GM12878 (cell line): ENCODE measurements at places on chromosomes 6 and 20.

- no peak for DNase-seq
Measured at GRCh38 chr6:38604700-38605099, 35.0 kb downstream of the BTBD9 start.

GRCh38 chr6:3687847-3688246, 63.7 kb downstream of the PXDC1 start:
- DNase-seq = no peak

DNA sequence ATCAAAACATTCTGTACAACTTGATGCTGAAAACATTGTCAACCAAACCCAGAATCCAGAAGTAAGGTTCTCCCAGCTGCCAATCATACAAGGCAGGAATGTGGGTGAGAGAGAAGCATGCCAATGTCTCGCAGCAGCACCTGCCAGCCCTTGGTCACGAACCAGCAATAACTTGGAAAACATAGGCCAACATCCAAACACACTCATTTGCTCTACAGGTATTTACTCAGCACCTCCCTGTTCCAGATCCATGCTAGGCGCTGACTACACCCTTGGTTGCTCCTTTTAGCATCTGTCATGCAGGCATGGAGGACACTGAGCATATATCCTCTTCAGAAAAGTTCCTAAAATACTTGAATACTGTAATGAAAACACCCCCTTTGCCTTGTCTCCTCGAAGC, 63.6 kb downstream of the FAXC start:
- no peak for DNase-seq

GRCh38 chr6:63709148-63709547, 73.5 kb downstream of the PHF3 start:
- DNase-seq = no peak

- DNase-seq = no peak
Measured at GRCh38 chr6:170035044-170035443, 255.8 kb downstream of the DLL1 start.

DNA sequence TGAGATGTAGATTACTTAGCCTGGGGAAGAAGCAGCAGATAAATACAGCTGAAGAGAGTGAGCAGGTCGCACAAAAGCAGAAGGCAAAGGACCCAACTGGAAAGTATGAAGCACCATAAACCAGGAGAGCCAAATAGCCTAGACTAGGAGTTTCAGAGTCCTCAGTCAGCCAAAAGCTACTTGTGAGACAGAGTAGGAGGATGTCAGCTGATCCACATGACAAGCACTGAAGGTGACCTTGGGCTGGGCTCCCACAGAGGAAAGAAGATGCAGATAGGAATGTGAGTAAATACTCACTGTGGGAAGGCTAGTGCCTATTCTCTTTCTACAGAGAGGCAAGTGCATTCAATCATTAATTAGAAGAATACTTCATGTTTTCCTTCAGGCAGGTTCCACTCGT, 274.0 kb upstream of the POU3F2 start:
- DNase-seq = no peak

DNA sequence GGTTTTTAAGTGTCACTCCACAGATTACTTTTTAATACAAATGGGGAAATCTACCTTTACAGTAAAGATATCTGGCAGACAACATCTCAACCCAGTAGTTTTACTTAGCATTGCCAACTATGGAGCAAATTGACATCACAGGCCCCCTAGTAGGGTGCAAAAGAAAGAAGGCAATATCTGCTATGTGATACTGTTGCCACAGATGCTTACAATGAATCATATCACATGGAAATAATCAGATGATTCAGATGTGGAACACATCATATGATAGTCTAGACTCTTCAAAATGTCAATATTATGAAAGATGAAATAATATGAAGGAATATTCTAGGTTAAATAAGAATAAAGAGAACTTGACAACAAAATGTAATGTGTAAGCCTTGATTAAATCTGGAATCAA, 322.5 kb downstream of the BMP2 start:
- DNase-seq = no peak

DNA sequence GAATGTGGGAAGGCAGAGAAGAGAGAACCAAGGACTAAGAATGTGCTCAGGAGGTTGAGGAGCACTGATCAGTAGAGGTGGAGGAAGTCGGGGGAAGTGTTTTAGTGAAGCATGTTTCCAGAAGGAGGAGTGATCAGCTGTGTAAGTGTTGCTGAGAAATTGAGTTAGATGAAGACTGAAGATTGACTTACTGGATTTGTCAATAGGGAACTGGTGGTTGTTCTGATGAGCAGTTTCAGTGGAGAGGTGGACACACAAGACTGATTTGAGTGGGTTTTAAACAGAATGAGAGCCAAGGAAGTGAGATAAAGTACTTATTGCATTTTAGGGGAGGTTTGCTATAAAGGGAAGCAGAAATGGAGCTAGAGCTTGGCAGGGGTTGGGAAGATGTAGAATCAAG, 182.6 kb downstream of the CDKAL1 start:
- peak; percentile 54 for DNase-seq

DNA sequence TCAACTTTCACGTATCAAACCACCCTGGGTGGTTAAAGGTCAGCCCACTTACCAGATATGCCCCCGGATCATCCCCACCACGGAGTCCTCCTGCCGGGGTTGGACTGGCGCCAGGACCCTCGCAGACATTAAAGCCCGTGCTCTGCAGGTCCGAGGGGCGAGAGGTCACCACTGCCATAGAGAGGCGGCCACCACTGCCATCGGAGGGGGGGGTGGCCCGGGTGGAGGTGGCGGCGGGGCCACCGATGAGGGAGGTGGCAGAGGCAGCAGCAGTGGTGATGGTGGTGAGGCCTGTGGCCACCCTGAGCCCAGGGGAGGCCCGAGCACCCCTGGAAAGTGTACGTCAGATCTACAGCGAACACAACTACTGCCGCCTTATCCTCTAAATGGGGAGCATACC, 76.3 kb downstream of the ASXL1 start:
- DNase-seq = no peak

DNA sequence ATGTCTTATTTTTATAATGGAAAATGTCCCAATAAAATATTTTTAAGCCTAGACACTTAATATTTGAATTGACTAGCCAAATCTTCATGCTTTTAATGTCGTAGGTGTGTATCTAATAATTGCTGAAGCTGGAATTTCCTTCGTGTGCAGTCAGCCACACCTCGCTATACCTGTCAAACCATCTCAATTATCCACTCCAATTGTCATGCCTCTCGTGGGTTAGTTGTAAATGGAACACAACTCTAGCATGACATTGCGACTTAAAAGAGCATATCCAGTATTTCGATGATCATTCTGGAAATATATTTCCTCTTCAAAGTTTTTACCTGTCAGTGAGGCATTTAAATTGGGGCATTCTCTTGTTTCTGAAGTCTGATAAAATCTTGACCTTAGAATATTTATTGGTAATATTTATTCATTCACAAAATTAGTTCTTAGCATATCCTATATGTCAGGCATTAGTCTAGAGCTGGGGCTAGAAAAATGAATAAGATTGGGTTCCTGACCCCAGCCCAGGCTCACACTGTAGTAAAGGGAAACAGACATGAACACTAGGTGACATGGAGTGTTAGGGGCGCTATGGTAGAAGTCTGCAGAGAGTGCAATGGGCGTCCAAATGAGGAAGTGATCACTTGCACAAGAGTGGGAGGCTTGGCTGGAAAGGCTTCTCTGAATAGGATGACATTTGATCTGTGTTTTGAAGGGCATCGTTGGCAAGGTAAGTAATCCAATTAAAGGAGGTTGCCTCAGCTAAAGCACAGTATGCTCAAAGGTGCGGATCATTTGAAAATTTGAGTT, 11.0 kb upstream of the CFAP206 start:
- DNase-seq = no peak

DNA sequence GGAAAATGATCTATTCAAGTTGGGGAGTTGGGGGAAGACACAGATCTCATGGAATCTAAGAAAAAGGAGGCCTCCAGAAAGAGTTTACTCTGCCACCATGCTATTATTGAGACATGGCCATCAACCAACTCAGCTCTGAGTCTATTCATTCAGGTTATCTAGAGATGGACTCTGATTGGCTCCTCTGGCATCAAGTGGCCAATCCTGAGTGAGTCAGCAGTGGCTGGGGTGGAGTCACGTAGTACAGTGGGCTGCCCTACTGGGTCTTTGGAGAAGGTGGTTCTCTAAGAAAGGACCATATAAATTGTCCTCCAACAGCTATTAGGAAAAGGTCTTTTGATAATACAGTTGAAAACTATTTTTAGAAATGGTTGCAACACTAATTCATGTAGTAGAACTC, 42.1 kb downstream of the LYRM2 start:
- no peak for DNase-seq

GRCh38 chr6:157954150-157955117, 27.2 kb upstream of the SYNJ2 start:
- no peak for DNase-seq

- DNase-seq = no peak
Measured at GRCh38 chr20:1633535-1633934, 13.7 kb upstream of the SIRPB1 start.

GRCh38 chr6:140225701-140226436, 851.4 kb upstream of the CITED2 start:
- DNase-seq = no peak

DNA sequence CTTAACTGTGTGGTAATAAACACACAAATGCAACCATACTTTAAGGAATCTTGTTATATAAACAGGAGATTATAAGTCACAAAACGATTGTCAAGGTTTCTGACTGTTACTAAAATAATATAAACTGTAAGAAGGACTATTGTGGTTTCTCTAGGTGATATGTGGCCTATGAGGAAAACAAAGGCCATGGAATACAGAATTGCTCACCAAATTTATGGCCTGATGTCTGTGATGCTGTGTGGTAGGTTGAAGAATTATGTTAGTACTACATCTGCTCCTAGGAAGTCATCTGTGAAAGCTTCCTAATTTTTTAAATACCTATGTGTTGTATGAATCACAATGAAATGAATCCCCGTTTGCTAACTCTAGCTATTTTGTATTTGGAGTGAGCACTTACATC, 875.4 kb upstream of the MAP3K7 start:
- DNase-seq = no peak

- no peak for DNase-seq
Measured at GRCh38 chr20:62736026-62736406, 27.4 kb downstream of the NTSR1 start.

DNA sequence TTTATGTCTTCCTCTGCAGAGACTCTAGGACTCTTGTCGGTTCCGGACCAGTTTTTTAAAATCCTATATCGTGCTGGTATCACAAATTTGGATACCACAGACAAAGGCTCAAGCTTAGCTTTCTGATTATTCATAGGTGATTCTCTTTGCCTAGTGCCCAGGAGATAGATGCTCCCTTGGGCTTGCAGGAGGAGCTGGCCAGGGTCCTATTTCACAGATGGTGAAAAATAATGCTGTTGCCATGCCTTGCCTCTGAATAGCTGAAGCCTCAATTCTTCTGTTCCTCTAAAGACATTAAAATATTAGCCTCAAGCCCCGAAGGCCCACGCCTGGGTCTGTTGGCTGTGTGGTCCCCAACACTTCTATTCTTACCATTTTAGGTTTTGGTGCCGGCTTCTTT, 123.9 kb upstream of the BACH2 start:
- no peak for DNase-seq

DNA sequence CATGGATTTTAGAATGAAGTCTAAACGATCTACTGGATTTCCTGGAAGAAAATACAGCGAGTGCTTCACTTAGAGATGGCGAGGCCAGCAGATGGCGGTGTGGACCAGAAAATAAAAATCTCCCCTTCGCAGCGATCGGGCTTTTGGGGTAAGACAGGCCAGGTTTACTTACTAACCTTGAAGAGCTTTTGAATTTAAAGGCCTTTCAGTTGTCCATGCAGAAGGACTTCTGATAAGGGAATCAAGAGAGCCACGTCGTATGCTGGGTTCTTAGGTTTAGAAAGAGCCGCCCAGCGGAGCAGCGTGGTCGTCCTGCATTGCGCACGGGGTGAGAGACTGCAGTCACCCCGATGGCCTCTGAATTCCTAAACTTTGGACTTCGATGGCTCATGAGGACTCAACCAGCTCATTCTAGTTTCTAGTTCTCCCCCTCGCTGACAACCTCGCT, 125.2 kb upstream of the RALGAPA2 start:
- DNase-seq = no peak

DNA sequence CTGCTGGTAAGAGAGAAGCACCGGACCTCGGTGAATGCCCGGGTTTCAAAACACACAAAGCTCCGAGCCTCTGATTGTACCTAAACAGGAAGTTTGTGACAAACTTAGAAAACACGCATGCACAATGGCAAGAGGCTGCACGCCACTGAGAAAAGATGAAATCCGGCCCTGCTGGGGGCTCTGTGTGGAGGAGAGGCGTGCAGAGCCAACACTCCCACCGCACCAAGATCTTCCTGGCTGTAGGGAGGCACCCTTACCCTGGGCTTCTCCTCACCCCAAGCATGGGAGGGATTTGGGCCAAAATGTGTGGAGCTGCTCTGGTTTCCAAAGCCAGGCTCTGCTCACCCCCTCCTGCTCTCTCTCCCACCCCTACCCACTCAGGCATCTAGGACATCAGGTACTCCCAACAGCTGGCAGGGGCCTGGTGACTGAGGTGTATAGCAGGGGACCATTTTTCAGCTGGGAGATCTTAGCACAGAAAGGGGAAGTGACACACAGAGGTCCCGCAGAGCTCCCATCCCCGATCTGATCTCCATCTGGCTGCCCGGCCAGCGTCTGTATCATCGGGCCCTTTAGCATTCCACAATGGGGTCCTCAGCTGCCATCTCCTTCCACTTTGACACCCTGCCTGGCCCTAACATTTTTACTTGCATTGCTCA, 84.2 kb downstream of the TRERF1 start:
- peak; percentile 59 for DNase-seq

- no peak for DNase-seq
Measured at GRCh38 chr6:32081168-32081990, 27.8 kb downstream of the TNXB start.

DNA sequence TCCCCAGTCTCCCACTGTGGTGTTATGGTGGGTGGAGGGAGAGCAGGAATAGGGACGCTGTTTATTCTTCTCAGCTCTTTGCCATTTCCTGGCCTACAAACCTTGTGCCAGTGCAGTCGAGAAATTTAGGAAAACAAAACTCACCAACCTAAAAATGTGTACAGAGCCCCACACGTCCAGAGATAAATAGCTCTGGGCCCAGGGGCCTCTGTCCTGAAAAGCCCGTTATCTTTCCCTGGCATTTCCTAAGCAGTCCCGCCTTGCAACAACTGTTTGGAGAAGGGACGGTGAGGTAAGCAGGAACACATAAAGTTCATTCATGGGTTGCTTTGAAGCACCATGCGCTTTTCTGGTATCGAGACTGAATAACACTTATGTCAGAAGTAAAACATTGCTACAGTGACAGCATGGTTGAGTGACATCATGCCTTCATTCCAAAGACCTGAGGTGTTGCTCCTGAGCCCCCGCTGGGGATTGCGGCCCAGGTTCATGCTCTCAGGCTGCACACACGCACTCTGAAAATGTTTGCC, 80.1 kb upstream of the NXT1 start:
- DNase-seq = no peak

- DNase-seq = no peak
Measured at GRCh38 chr6:76166874-76167273, 94.4 kb upstream of the IMPG1 start.

GRCh38 chr20:8375898-8376297, 243.8 kb downstream of the PLCB1 start:
- DNase-seq = no peak

GRCh38 chr20:21033817-21034216, 72.3 kb downstream of the LINC00237 start:
- no peak for DNase-seq
